ENCODE measurements at places on chromosomes 7 and 10.
A peak's percentile ranks its signal among the peaks of the same experiment; 100 is the strongest.

GRCh38 chr10:1198453-1199344 is 142.5 kb downstream of the WDR37 start:
- DNase-seq, result no peak

GRCh38 chr7:138092486-138093028 is 16.3 kb downstream of the AKR1D1 start:
- no peak for DNase-seq

GRCh38 chr10:132685921-132686680 is 99.8 kb downstream of the NKX6-2 start:
- no peak for DNase-seq

DNA sequence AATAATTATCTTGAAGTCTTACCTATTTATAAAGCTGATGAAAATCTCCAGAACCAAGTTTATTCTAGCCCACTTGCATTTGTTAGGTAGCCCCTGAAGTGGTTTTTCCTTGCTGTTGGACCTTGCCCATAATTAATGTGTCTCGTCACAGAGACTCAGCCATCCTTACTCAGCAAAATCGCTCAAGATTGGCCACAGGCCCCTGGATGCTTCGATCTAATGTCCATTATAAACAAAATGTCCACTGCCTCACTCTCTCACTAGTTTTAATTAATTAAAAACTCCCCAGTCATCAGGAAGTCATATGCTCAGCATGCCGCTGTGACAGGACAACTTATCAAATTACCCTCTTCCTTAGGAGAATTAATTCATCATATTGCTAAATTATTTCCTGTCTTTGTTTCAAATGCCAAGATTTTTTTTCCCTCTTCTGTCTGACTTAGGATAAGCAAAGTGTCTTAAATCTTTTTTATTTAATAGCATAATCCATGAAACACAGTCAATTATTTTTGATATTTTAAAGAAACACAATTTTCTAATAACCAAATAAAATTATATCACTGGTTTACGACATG is 126.8 kb upstream of the PCLO start:
- no peak for DNase-seq

DNA sequence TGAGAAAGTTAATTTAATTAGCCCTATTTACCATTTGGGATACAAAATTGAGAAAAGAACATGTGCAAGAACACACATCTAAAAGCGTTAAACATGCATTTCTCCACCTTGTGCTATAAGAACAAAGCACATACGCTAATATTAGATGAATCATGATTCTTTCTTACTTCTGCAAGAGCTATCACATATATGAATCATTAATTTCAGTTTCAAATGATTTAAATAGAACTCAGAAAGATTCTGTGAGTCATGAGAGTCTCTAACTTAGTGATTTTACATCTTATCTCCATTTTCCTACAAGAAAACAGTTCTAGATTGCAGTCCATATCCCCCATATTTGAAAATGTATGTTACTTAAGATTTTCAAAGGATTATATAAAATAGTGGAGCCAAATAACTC is 173.9 kb downstream of the RNLS start:
- DNase-seq, result no peak

- no peak for DNase-seq
Observed at GRCh38 chr7:68524126-68524525, 1074.1 kb upstream of the AUTS2 start.

- no peak for DNase-seq
Observed at GRCh38 chr10:23111517-23112286, 16.3 kb downstream of the MSRB2 start.

GRCh38 chr10:78577712-78578111 is 491.1 kb upstream of the ZMIZ1 start:
- peak; percentile 95 for DNase-seq

DNA sequence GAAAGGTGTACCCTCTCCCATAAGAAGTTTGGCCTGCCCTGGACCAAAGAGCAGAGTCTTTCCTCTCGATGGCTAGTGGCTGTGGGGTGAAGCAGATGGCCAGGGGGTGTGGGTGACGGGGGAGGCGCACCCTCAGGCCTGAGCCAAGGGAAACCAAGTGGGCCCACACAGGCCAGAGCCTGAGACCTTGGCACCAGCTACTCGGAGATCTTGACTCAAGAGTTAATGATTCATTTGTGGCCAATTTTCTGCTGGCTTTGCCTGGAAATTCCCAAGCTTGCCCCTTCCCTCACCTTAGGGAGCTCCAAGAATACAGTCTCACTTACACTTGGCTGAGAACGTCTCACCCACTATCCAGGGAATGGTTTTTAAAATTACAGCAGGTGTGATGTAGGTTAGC is 42.7 kb downstream of the ZMIZ1 start:
- DNase-seq, result no peak

GRCh38 chr7:16619979-16620408 is 25.6 kb downstream of the ANKMY2 start:
- no peak for DNase-seq

DNA sequence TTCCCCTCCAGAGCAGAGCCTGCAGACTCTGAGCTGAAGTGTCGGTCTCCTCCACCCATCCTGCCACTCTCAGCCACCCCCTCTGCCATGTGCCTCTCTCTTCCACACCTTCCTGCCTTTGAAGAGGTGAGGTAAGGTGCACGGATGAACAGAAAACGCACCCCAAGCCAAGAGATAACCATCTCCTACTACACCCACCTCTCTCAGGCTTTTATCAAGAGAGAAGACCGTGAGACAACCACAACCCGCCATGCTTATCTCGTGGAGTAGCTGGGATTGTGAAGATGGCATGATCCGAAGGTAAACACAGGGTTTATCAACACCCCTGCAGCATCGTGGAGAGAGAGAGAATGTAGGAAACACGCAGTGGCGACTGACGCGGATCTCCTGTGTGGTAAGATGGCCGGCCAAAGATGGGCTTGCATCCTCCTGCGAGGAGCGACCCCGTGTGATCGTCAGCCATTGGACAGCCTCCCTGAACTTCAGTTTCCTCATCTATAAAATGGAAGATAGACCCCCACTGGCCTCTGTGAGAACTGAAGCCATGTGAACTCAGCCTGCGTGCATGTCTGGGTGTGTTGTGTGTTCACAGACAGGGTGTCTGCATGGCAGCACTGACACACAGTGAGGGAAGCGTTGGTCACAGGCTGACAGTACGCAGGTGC is 219.0 kb downstream of the DIP2C start:
- peak; percentile 22 for DNase-seq
